GM20000 (cell line): ENCODE measurements at places on chromosomes 2 and 18.

DNA sequence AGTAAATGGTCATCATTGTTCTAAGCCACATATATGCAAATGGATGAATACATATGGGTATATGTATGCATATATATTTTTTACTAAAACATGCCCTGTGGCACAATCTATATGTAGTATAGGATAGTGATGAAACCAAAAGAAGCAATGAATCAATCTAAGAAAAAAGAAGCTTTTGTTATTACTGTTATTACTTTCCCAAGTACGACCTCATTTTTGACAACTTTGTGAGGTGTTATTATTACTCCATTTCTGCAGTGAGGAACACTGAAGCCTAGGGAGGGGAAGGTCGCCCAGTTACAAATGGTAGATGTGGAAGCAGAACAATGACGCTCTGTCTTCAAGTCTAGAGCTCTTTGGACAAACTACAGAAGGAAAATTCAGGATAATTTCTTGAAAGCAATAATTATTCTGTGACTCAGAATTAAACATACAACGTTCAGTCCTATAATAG, 38.3 kb downstream of the STAT4 start:
- DNase-seq: no peak

DNA sequence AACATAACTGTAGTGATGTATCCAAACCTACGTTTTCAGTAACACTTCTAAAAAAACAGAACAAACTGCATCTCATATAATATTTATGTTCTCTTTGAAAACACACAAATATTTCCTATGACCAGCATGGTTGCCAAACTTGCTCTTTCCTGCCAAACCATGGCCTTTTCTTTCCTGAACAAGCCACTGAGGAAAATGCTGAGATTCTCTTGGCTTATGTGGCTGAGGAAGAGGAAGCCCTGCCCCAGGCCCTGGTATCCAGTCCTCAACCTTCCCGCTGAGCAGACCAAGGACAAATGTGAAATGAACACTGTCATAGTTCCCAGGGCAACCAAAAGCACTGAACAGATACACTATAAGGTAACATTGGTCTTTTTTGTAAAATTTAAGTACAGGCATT, 35.9 kb upstream of the NARS1 start:
- no peak for DNase-seq

- no peak for DNase-seq
Measured at GRCh38 chr18:10296491-10296890, 157.9 kb upstream of the APCDD1 start.

DNA sequence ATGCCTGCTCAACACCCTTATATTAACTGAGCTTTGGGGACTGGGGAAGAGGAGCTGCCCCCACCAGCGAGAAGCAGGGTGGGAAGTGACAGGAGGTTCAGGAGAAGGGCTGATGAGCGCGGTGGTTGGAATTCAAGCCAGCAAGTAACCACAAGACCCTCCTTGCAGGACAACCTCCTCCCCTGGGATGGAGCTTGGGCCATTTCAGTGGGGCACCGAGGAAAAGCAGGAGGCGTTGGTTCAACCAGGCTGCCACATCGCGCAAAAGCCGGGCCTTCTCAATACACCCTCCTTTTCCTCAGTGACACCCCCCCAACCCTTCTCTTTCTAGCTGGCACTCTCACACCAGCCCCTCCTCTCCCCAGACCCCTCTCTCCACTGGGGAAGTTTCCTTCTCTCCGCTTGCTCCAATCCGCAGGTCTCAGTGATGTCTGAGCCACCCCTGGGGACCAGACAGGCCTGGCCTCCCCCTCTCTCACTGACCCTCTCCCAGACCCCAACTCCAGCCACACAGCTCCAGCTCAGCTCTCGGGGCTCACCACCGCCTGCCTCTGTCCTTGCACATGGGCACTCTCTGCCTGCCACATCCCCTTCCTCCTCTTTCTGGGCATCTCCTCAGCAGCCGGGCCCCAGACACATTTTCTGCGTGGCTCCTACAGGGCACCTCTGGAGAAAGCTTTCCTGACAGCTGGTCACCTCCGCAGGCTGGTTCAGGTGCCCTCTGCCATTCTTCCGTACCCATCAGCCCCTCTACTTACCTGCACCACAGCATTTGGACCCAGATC, 44.5 kb downstream of the KCNF1 start:
- DNase-seq: no peak

GRCh38 chr18:58239879-58240278, 195.9 kb downstream of the NEDD4L start:
- no peak for DNase-seq

- peak; percentile 44 for DNase-seq
Measured at GRCh38 chr2:72148837-72149555, 1.3 kb upstream of the CYP26B1 start.

DNA sequence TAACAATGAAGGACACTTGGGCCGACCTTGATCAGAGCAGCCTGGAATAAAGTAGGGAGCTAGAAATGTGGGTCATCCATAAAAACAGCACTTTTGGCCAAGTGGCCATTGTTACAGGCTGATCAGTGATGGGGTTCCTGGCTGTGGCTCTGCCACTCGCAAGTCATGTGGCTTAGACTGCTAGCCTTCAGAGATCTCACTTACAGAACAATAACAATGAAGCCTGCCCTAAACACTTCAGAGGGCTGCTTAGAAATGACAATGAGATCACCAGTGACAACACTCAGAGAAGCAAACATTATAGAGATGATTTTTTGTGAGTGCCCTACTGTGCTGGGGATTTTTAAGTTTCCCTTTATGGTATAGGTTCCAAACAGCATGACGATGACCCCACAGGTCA, 107.9 kb upstream of the LMAN1 start:
- no peak for DNase-seq

GRCh38 chr2:208319391-208319790, 53.3 kb downstream of the PIKFYVE start:
- no peak for DNase-seq

- DNase-seq: no peak
Measured at GRCh38 chr18:57691363-57691762, 69.7 kb upstream of the NARS1 start.

DNA sequence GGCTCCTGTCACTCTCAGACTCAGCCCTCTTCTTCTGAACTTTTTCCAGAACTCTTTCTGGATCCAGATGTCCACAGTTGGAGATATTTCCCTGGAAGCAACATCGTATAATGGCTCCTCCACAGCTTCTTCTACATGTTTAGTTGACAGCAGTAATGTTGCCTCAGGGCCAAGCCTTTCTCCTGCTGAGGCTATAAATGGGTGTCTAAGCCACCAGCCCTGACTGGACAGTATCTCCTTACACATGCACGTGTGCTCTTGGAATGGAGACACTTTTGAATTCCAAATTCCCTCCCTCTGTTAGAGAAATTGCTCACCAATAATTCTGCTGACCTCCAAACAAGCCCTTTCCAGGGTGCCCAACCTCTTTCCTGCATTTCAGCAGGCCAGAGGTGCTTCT, 156.2 kb upstream of the PIK3C3 start:
- DNase-seq: no peak

DNA sequence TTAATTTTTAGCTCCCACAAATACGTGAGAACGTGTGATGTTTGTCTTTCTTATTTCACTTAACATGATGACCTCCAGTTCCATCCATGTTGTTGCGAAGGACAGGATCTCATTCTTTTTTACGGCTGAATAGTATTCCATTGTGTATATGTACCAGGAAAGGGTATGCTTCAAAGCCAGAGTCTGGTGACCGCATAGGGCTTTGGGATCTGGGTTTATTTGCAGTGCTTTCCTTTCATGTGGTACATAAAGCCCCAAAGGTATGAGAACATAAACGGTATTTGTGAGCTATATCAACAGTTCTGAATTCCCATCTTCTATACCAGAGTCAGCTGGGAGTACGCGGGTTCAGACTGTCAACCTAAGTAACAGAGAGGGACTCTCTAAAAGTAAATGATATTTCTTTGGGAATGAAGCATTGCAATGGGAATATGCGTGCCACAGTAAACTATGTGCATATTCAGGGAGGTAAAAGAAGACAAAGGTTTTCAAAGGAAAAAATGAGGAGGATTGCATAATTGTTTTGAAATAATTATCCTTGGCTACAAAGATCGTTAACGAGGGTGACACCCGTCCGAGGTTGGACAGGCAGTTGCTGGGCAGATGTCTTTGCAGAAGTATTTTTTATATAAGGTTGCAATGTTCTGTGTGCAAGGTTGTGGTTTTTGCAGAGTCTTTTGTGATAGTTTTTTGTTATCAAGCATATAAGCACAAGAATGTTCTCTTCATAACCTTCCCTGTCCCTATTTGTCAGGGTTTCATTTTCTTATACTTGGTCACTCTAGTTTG, 24.4 kb downstream of the CRYGD start:
- DNase-seq: no peak

- peak; percentile 89 for DNase-seq
Measured at GRCh38 chr2:62038975-62039771, 133.7 kb downstream of the COMMD1 start.
